ENCODE measurements at places on chromosomes 7 and 10. TPM values are rescaled to one million over a fixed set of nuclear protein-coding genes. Genes with fewer than 3 reads are reported as not detected.

SEMA3D gene
- total RNA-seq: 1.9 TPM

- DNase-seq: no peak
Observed at GRCh38 chr10:70355051-70356021, 27.1 kb downstream of the LRRC20 start.

DNA sequence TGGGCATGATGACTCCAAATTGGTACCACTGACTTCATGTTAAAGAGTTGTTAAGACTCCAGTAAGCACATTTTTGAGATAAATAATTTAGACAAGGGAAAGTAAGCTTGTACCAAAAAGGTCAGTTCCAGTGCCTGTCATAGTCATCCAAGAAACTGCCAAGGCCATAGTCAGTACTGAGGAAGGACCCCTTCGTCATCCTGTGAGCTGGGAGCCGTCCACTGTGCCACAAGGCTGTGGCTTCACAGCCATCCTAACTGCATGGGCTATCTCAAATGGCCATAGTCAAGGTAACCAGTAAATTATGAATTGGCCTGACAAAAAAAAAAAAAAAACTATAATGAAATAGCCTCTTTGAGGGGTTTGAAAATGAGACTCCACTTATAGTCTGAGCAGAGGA, 207.2 kb downstream of the C7orf25 start:
- DNase-seq: no peak

DNA sequence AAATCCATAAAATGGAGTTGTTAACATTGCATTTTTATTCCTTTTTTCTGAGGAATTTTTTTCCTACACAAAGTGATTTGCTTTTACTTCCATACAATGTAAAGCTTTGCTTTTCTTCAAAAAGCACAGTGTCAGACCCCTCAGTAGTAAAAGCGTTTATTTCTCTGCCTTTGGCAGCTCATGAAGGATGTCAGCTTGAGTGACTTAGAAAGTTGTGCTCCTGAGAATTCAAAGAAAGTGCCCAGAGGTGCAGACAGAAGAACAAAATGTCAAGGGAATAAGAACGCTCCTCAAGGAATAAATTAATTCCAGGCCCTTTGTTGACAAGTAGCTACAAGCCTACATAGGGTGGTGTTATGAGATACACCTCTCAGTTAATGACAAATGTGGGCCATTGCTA, 369.3 kb upstream of the ADARB2 start:
- DNase-seq: no peak

DNA sequence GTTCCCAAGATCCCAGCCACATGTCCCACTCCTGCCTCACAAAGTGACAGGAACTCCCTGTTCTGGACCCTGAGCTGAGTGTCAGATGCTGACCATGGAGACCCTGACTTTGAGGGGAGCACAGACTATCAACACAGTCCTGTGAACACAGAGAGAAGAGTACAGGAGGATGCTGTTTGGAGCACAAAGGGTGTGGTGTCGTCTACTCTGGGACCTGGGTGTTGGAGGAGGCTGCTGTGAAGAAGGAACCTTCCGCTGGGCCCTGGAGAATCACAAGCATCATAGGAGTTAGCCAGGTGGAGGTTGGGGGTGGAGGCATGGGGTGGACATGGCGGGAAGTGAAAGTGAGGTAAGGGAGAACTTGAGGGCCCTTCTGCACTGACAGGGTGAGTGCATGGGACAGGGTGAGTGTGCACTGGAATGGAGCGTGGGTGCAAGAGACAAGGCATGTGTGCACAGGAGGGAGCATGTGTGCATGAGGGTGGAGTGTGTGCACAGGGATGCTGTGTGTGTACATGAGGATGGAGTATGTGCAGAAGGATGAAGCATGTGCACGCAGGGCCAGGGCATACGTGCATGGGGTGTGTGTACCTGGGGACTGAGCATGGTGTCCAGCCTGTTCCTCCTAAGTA, 70.7 kb upstream of the ANTXRL start:
- no peak for DNase-seq

SYCE1 gene
- total RNA-seq: 0.51 TPM
